Stimulated activated CD4-positive, alpha-beta T cell treated with anti-CD3 and anti-CD28 coated beads, Interleukin-15, amount 100 ng/mL, for 1 hour (primary cell): ENCODE measurements at places on chromosomes 2 and 18.

GRCh38 chr2:162072181-162072702, 1.8 kb downstream of the DPP4 start:
- no peak for DNase-seq

- no peak for DNase-seq
Measured at GRCh38 chr2:16225071-16225470, 284.7 kb downstream of the MYCN start.

DNA sequence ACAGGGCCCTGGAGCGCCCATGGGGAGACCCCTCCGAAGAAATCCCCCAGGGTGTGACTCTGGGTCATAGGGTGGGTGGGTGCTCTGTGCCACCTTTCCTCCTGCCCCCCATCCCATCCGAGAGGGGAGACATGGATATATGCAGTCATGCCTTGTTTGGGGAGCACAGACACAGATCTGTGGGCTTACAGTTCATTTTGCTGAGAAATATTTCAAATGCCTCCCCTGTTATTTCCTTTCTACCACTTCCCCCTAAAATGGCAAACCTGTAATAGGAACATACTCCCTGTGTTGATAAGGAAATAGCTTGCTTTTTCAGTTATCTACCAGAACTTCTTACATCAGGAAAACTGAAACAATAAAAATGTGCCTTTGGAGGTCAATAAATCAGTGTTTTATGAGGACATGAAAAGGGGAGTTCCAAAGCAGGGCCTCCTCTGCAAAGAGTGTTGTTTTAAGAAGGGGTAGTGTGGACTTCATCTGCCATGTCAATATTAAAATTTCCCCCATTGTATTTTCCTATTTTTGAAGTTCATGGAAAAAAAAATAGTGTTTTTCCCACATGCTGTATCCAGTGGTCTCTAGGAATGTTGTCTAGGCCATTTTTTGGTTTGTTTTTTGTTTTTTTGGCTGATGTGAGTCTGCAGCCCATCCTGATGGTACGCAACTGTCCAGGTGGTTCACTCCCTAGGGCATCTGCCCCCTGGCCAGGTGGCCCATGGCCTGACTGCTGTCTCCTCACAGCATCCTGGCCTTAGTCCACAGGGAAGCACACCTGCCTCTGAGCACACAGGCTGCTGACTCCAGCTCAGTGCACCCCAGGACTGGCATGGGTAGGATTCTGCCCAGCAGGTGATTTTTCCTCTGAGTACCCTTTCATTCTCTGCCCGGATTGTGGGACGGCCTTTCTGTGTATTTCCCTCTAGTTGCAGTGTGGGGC, 3.7 kb downstream of the TNFRSF11A start:
- no peak for DNase-seq

GRCh38 chr2:68971591-68972231, 2.7 kb upstream of the GKN1 start:
- no peak for DNase-seq

- DNase-seq = no peak
Measured at GRCh38 chr2:239401881-239402233, 1.0 kb upstream of the HDAC4 start.

DNA sequence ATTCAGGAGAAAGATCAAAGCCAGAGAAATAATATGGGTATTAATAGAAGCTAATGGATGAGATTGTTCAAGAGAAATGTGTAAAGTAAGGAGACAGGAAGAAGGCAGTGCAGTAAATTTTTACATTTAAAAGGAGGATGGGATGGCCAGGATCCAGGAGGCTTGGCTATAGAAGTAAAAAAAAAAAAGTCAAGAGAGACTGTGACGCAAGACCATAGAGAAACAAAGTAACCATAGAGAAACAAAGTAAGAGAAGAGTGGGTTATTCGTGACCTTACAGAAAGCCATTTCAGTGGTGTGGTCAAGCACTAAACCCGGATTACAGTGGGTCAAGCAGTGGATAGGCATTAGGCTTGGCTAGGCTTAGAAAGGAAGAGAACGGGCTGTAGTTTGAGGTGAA, 10.5 kb upstream of the FAM171B start:
- no peak for DNase-seq

DNA sequence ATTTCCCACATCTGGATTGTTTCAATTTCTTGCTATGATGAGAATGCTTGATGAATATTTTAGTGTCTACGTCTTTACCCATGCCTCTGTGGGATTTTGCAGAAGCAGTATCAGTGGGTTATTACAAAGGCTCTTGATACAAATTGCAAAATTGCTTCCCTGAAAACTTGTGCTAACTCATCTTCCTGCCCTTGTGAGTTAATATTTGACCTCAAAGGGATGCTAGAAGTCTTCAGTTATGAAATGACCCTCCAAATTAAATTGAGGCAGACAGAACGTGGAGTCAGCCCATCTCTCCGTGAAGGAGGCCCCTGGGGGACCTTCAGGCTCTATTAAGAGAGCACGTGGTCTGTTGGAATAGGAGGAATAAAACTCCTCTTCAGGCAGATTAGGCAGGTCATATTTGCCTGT, 239.2 kb upstream of the HS6ST1 start:
- DNase-seq = no peak

DNA sequence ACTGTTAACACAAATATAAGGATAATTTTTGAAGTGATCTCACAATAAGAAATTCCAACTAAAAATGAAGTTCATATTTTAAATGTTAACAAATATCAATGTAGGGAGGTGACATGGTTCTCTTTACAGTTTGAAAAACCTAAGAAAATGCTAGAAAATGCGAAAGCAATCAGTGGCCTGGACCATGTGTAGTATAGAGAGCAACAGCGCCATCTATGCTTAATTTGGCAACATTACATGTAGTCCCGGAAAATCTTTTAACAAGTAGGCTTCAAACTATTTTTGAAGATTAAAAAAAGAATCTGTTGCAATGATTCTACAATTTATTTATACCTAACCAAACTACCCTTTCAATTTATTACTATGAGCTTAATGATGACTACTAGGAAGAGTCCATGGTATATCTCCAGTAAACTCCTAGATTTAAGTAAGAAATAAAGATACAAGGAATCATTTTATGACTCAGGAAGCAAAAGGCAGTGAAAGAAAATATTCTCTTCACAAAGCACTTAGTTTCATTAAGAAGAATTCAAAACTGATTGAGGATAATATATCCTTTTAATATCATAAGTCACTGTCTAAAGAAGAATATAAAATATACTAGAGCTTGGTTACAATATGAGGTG, 33.3 kb downstream of the NDUFA10 start:
- no peak for DNase-seq

GRCh38 chr2:60354713-60355112, 198.7 kb downstream of the BCL11A start:
- no peak for DNase-seq

GRCh38 chr2:62540408-62541168, 34.6 kb upstream of the TMEM17 start:
- no peak for DNase-seq

DNA sequence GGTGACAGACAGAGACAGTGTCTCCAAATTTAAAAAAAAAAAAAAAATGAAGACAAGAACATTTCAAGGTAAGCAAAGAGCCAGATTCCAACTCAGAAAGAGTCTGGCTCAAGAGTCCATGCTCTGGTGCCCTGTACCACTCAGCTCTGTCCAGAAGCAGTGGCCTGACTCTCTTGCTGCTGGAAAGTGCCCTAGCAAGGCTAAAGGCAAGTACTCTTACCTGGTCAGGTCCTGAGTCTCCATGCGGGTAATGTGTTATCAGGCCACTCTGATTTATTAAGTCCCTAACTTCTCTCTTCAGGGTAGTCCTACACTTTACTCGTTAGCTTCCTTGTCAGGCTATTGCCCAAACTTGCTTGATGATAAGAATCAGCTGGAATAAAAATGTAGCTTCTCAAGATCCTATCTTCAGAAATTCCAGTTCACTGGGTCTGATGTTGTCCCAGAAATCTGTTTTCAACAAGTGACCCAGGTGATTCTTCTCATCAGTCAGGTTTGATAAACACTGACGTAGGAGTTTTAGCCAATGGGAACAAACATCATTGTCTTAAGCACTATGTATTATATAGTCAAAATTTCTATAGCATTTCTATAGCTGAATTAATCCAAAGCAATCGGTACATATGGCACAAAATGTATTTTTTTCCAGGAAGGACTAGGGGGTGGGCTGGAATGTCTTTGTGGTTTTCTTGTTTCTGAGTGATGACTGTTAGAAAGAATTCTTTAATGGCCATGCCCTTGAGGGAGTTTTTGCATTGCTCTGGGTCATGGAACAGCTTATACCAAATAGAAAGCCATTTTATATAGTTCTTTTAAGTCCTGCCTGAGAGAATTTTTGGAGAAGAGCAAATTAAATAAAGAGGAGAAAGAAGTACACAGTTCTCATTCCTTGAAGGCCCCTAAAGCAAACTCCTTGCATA, 139.9 kb upstream of the DNMT3A start:
- no peak for DNase-seq

DNA sequence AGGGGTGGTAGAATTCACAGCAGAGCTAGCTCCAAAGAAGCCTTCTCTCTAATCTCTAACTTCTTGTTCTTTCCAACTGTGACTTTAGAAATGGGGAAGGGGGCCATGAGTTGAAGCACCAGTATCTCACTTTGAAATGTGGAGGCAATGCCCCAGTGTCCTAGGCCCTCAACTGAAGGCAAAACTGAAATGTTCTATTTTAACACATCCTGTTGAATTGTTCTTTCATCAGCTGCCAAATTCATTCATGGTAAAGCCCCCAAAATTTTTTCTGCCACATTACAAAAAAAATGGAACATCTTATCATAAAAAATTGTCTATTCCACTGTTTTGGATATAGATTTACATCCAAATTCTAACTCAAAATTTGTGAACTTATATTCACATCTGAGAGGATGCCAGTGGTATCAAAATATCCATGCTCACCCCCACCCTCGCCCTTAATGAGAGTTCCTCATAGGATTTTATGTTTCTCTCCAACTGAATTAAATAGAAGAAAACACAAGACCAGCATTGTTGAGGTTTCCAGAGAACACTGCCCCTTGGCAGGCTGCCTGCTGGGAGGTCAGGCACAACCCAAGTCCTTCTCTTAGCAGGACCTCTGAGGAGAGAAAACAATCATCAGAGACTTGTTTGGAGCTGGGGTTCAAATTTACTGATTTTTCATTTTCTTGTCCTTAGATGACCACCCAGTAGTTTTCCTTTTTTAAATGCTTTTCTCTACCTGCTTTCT, 147.4 kb upstream of the PGAP1 start:
- DNase-seq = no peak

DNA sequence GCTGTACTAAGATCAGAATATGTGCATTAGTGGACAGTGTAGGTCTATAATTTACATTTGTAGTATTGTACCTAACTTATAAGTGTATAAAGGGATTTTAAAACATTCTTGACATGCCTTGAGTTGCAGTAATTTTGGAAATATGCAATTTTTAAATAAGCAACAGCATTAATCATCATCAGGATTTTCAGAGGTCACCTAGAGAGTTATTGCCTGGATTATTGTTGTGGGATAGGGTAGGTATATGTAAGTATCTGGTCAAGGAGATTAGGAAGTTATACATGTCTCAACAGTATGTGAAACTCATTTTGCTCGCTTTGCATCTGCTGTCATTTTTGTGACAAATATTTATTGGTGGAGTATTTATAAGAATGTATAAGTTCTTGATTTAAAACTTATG, 184.2 kb downstream of the WDR7 start:
- no peak for DNase-seq
